ENCODE measurements at places on chromosomes 16 and 17.

DNA sequence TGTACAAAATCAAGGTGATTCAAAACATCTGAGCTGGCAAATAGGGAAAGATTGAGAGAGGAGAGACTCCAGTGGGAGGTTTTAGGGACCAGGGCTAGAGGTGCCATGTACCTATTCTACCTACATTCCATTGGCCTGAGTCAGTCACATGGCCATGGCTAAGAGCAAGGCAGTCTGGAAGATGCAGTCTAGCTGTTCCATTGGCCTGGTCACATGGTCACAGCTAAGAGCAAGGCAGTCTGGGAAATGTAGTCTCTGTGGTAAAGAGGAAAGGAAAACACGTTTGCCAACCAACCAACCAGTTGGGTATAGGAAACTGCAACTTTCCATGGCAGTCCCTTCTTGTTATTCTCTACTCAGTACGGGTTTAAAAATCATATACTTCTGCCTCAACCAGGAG lies 369.1 kb downstream of the XYLT1 start:
- DNase-seq = no peak

- DNase-seq = no peak
Measured at GRCh38 chr17:1752425-1753262, 9.2 kb upstream of the SERPINF1 start.

- DNase-seq = no peak
Measured at GRCh38 chr17:80737106-80738019, 192.7 kb downstream of the RPTOR start.

DNA sequence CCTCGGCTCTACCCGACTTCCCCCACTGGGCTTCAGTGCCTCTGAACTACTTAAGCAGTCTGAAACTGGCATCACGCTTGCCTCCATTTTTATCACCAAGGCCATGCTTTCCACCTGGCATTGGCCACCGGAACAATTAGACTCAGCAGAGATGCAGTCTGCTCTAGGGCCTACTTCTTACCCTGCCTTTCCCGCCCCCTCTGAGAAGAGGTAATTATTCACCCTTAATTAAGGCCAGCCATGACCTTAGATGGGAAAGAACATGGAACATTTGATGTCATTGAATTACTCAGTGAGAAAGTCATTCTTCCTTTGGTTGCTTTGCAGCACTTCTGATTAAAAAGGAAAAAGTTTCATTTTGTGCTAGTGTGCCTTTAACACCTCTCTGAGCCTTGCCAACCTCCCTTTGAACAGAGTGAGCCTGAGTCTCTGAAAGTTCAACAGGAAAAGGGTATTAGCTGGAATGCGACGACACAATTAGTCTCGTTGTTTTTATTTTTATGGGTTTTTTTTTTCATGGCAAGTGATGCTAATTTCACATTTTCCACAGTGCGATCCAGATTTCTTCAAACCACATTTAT lies 60.9 kb upstream of the TNRC6A start:
- DNase-seq = no peak

- DNase-seq = no peak
Measured at GRCh38 chr17:83007504-83008185, 71.8 kb upstream of the METRNL start.

- no peak for DNase-seq
Measured at GRCh38 chr17:78046923-78047322, 81.6 kb downstream of the TMC6 start.

DNA sequence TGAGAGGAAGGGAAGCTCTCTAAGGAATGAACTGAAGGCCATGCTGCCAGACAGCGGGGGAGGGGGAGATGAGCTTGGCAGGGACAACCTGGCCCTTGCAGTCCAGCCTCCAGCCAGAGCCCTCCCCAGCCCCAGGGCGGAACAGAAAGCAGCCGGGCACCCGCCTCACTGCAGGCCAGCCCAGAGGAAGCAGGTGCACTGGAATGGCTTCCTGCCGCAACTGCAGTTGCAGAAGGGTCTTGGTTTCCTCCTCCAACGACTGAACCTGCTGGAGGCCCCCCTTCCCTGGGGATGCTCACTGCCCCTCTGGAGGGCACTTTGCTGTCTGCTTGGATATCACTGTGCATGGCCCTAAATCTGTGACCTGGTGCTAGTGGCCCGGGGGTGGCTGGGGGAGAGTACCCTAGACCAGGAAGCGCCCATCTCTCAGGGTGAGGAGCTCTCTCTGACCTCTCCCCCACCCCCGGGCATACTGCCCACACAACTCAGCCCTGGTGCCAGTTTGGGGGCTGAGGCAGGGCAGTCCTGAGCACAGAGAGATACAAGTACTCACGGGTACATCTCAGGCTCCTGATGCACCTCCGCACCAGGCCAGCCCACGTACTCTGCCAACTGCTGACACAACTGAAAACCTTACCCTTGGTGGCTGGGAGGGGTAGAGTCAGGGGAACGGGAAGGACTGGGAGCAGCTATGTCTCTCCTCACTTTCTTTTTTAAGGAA lies 41.1 kb downstream of the MYO18A start:
- no peak for DNase-seq

DNA sequence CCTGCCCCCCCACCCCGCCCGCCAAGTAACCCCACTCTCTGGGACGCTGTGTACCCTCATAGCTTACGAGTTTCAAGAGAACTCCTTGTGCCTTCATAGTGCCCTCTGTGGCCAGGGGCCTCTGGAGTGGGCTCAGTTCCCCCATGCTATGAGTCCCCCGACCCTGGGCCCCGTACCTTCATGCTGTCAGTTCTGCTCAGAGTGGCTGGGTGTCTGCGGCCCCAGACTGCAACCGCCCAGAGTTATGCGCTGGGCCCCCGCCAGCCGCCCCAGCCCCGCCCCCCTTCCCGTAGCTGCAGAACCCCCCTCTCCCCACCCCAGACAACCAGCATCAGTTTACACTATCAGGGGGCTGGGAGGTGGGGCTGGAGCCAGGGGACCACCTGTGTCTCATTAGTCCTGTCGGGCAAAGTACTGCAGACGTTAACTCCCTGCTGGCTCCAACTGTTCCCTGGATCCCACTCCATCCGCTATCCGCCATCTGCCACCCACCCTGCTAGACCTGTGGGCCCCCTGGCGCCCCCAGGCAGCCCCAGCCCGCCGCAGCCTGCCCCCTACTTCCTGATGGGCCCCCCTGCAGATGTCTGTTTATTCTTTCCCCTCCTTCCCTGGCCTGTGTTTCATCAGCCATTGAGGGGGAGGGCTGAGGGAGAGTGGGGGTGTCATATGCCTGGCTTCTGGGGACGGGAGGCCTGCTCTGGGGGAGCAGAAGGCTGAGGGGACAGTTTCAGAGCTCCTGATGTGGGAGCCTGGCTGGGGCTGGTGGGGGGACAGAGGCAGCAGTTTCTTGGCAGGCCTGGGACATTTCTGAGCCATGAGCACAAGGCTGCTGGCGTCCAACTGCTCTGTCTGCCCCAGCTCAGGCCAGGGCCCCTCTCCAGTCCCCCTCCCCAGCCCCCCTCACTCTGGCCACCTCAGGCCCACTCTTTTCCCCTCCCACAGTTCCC lies at the start of gene MFAP4:
TSS of gene MFAP4 (minus strand) at position 217 of the 947 bp plus-strand sequence. CDS start at position 182, 35 bp downstream.
- no peak for DNase-seq

GRCh38 chr17:5837055-5837491 lies 233.1 kb upstream of the WSCD1 start:
- peak; percentile 54 for DNase-seq

DNA sequence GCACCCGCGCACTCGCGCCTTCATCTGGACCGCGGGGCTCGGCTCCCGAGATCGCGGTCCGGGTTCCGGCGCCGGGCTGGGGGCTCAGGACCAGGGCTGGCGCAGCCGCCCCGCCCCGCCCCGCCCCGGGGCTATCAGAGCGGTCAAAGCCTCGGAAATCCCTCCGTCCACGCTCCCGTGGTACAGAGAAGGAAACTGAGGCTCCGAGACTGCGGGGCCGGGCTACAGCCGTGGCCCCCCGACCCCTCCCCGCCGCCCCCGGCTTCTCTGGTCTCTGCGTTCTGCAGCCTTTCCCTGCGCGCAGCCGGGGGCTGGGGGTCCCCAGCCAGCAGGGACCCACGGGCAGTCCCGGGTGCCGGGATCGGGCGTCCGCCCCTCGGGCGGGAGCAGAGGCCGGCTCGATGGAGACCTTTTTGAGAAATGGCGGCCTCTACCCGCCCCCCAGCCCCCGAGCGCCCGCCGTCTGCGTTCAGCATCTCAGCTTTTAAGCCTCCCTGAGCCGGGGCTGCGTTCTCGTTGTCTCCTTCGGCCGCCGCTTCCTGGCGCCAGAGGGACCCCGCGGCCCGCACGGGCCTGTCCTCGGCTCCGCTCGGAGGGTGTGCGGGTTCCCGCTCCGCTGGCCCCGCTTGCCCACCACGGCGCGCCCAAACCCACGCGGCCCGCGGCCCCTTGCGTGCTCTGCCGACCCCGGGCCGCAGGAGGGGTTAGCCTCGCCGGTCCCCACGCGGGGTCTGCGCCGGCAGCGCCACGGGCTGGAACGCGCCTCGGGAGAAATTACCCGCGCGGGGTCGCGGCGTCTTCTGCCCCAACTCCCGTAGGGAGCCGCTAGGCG lies 1.5 kb upstream of the NPTX1 start:
- DNase-seq = no peak

- no peak for DNase-seq
Measured at GRCh38 chr16:53191413-53191812, 136.6 kb downstream of the CHD9 start.

DNA sequence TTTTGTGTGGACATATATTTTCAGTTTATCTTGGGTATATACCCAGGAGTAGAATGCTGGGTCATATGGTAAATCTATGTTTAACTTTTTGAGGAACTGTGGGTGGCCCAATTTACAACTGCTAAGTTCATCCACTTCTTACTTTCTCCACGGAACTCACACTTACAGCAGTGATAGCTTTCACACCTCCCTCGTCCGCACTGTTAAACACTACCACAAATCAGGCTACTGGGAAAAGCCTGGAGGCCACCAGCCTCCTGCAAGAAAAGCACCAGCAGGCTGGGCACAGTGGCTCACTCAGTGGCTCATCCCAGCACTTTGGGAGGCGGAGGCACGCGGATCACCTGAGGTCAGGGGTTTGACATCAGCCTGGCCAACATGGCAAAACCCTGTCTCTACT lies 14.7 kb upstream of the ZG16 start:
- DNase-seq = no peak

DNA sequence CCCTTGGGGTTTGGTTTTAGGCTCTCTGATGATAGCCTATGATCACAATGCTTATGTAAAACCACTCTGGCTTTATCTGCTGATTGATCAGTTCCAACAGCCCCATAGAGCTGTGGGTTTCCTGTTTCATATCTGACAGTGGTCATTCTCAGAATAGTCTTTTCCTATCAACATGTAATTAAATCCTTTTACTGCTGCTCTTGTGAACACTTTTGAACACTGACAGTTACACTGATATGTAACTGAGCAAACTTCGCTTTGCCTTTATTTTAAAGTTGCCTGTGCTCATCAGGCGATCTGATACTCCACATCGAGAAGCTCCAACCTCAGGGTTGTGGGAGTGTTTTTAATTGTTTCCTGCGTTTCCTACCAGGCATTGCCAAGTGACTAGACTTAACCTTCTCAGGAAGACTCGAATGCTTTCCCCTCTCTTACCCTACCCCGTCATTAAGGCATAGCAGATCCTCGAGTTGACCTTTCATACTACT lies 17.3 kb upstream of the CLEC18B start:
- no peak for DNase-seq

GRCh38 chr17:27586203-27586721 lies 44.7 kb upstream of the LGALS9 start:
- no peak for DNase-seq

DNA sequence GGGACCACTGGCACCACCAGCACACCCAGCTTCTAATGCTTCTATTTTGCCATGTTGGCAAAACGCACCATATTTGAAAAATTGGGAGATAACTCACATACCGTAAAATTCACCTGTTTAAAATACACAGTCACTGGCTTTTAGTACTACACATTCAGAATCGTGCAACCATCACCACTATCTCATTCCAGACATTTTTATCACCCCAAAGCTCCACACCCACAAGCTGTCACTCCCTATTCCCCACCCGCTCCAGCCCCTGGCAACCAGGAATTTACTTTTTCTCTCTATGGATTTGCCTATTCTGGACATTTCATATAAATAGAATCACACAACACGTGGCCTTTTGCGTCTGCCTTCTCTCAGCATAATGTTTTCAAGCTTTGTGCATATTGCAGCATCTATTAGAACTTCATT lies 25.0 kb downstream of the PPL start:
- DNase-seq = no peak

- no peak for DNase-seq
Measured at GRCh38 chr17:14098246-14098645, 28.9 kb downstream of the COX10 start.

DNA sequence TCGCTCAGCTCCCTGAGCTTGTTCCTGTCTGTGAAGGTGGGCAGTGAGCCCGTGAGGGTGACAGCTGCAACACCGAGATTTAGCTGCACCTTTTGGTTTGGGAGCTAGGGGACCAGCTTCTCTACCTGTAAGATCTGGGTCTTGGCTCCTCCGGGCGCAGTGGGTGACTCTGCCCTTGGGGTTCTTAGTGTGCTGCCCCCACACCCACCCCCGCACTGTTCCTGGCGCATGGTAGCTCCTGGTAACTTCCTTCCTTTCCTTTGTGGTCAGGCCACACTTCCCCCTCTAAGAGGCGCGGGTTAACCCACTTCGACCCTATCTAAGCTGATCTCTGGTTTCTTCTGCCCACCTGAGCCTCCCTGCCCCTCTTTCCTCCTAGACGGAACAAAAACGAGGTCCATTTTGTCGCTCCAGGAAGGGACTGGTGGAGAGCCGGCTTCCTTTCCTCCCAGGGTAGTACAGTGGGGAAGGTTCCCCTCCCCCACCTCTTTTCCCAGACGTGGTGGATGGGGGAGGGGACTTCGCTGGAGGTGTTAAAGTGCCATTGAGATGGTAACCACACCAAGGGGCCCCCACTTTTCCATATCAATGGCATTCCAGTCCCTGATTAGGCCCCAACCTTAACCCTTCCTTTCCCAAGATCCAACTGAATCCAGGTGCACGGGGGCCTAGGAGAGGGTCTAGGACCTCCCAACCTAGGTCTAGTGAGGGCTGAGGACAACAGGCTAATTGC lies 4.6 kb upstream of the CLDN9 start:
- no peak for DNase-seq

GRCh38 chr17:8951206-8951605 lies 14.3 kb downstream of the PIK3R5 start:
- no peak for DNase-seq

DNA sequence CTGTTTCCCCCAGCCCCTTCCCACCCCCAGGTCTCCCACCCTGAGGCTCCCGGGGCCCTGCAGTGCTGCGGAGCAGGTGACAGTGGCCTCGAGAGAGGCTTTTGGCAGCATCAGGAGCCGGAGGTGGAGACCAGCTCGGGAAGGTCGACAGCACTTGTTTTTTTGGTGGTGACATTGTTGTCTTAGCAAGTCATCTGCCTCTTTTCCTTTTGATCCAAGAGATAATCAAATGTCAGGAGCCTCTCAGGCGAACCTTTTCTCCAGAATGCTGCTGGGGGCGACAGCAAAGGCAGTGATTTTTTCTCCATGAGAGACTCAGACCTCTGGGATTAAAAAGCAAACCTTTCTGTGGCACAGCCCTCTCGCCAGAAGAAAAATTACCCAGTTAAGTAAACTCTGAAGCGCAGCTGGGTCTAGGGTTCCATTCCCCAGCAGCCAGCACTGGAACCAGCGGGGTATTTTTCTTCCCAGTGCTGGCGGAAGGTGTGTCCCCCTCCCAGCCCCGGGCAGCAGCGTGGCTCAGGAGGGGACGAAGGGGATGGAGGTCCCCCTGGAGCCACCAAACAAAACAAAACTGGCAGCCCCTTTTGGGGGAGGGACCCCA lies 37.2 kb downstream of the GRIN2C start:
- DNase-seq = no peak

- no peak for DNase-seq
Measured at GRCh38 chr17:75513641-75514000, 1.7 kb downstream of the CASKIN2 start.
